ENCODE measurements at places on chromosomes 6 and 20. TPM values are rescaled to one million over a fixed set of nuclear protein-coding genes. Genes with fewer than 3 reads are reported as not detected.
A peak's percentile ranks its signal among the peaks of the same experiment; 100 is the strongest.

DNA sequence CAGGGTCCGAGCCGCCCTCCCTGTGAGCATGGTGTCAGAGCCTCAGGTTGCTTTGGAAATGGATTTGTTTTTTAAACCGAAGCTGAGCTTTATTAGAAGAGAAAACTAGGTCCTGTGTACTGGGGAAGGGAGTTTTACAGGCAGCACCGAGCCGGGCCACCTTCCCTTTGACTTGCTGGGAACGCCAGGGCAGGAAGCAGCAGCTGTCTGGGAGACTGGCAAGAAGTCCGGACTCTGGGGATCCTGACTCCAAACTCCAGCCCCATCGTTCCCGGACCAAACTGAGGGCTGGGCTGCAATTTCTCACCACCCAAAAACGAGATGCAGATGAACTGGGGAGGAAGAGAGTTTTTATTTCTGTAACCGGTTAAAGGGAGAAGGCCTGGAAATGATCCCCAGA, 214.9 kb upstream of the KCNG1 start:
- no peaks in the 10 kb centered on the region for H3K27me3 ChIP-seq
- DNase-seq: no peak

DNA sequence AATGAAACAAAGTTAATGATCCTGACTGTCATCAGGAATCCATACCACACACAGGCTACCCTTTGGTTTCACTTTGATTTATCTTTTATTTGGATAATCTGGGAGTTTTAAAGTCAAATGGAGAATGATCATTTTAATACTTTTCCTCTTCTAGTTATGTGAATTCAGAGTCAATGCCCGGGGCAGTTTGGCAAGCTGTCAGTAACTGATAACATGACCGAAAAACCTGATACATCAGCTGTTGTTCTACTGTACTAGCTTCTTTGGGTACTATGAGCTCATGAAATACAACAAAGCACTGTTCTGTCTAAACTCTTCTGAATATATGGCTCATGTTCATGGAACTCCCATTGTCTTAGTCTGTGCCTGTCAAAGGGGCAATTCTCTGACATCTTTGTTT, 30.2 kb downstream of the KLHL31 start:
- no peak for DNase-seq
- H3K4me1 ChIP-seq: no peaks in the 10 kb centered on the region
- H3K4me3 ChIP-seq: no peak overlapping the region
- no peaks in the 10 kb centered on the region for H3K27me3 ChIP-seq
- no peaks in the 10 kb centered on the region for H3K36me3 ChIP-seq
- no peak overlapping the region for H3K27ac ChIP-seq

- DNase-seq: no peak
- no peaks in the 10 kb centered on the region for H3K27me3 ChIP-seq
- no peaks in the 10 kb centered on the region for H3K36me3 ChIP-seq
- no peaks in the 10 kb centered on the region for H3K4me1 ChIP-seq
Observed at GRCh38 chr6:20810727-20811108, 276.5 kb downstream of the CDKAL1 start.

DNA sequence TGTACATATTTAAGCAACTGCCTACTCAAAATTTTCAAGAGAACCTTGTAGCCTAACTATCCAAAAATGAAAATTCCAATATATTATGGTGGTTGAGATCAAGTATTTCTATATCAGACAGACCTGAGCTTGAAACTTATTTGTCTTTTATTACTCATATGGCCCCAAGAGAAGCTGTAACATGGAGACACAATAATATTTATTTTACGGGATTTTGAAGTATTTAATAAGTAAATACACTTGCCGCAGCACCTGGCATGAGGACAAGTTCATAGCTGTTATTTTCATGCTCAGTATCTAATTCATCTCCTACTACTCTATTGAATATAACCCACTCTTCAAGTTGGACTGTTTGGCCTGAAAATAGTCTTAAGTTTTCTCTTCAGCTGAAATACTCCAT, 28.0 kb downstream of the PTPRK start:
- no peaks in the 10 kb centered on the region for H3K36me3 ChIP-seq
- H3K4me3 ChIP-seq: no peak overlapping the region
- H3K4me1 ChIP-seq: no peaks in the 10 kb centered on the region
- no peaks in the 10 kb centered on the region for H3K27me3 ChIP-seq
- H3K27ac ChIP-seq: peak overlapping the region; percentile 76

DNA sequence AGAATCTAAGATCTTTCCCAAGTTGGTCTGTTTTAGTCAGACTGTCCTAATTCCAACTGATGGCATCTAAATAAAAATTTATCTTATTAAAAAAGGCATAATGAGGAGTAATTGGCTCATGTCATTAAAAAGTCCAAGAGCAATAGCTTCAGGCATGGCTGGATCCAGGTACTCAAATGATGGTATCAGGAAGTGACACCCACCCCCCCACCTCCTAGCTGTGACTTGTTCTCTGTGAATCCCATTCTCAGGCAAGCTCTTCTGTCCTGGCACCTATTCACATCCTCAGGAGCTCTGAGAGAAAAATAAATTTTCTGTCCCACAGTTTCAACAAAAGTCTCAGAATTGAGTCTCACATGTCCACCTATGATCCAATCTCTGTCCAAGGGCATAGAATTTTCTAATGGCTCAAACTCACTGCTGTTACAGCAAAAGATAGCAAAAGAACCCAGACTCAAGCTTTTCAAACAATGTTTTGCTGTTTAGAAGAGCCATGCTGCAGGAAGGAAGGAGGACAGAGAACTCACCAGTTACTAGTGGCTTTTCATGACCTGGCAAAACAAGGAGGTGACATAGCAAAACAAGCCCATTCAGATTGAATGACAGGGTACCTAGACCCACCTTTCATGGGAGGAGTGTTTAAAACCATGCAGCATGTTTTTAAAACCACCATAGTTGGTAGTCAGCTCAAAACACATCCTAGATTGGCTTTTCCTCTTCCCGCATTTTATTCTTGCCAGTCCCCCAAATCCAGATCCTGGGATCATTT, 496.1 kb downstream of the PREX1 start:
- H3K4me1 ChIP-seq: no peaks in the 10 kb centered on the region
- no peak overlapping the region for H3K4me3 ChIP-seq
- H3K27me3 ChIP-seq: no peaks in the 10 kb centered on the region
- H3K27ac ChIP-seq: no peak overlapping the region

- no peaks in the 10 kb centered on the region for H3K4me1 ChIP-seq
- H3K27ac ChIP-seq: no peak overlapping the region
- no peak for DNase-seq
- H3K36me3 ChIP-seq: no peaks in the 10 kb centered on the region
- H3K4me3 ChIP-seq: no peak overlapping the region
Observed at GRCh38 chr6:120826253-120826652, 508.0 kb downstream of the TBC1D32 start.

- H3K27ac ChIP-seq: no peak overlapping the region
- no peak for DNase-seq
- no peaks in the 10 kb centered on the region for H3K36me3 ChIP-seq
Observed at GRCh38 chr6:56963043-56963442, 8.1 kb downstream of the BEND6 start.

GRCh38 chr6:126600258-126600916, 260.5 kb downstream of the CENPW start:
- H3K4me1 ChIP-seq: no peaks in the 10 kb centered on the region
- H3K4me3 ChIP-seq: no peak overlapping the region
- no peak for DNase-seq
- H3K27ac ChIP-seq: no peak overlapping the region
- H3K36me3 ChIP-seq: no peaks in the 10 kb centered on the region
- no peaks in the 10 kb centered on the region for H3K27me3 ChIP-seq

Gene RSPH3
- 1.2 TPM for total RNA-seq

Gene TMEM244
- not detected for total RNA-seq

- no peaks in the 10 kb centered on the region for H3K36me3 ChIP-seq
- H3K27me3 ChIP-seq: no peaks in the 10 kb centered on the region
- H3K4me3 ChIP-seq: no peak overlapping the region
- no peak for DNase-seq
Observed at GRCh38 chr6:76892542-76892941, 570.7 kb downstream of the HTR1B start.

GRCh38 chr20:24589381-24589780, 120.0 kb downstream of the SYNDIG1 start:
- H3K4me1 ChIP-seq: no peaks in the 10 kb centered on the region
- H3K27me3 ChIP-seq: no peaks in the 10 kb centered on the region
- no peak overlapping the region for H3K4me3 ChIP-seq
- no peak for DNase-seq
- no peaks in the 10 kb centered on the region for H3K36me3 ChIP-seq
- no peak overlapping the region for H3K27ac ChIP-seq

Gene PRSS16
- not detected for total RNA-seq

- DNase-seq: peak; percentile 41
- H3K4me3 ChIP-seq: peak overlapping the region; percentile 98
- peak overlapping the region; percentile 100 for H3K27ac ChIP-seq
- H3K27me3 ChIP-seq: no peaks in the 10 kb centered on the region
- no peaks in the 10 kb centered on the region for H3K4me1 ChIP-seq
Observed at GRCh38 chr6:163415620-163416556, 1.4 kb downstream of the QKI start.

Gene C20orf204
- total RNA-seq: 2.9 TPM

- no peak for DNase-seq
- no peak overlapping the region for H3K27ac ChIP-seq
- no peaks in the 10 kb centered on the region for H3K27me3 ChIP-seq
- H3K4me3 ChIP-seq: no peak overlapping the region
- H3K4me1 ChIP-seq: no peaks in the 10 kb centered on the region
- H3K36me3 ChIP-seq: no peaks in the 10 kb centered on the region
Observed at GRCh38 chr6:100370265-100370664, 94.5 kb downstream of the SIM1 start.

- DNase-seq: no peak
- H3K4me3 ChIP-seq: peak overlapping the region; percentile 52
- no peaks in the 10 kb centered on the region for H3K4me1 ChIP-seq
- no peaks in the 10 kb centered on the region for H3K36me3 ChIP-seq
- H3K27me3 ChIP-seq: peaks cover 4% of the 10 kb centered on the region
Observed at GRCh38 chr6:153130515-153131036, 506 bp downstream of the RGS17 start.

DNA sequence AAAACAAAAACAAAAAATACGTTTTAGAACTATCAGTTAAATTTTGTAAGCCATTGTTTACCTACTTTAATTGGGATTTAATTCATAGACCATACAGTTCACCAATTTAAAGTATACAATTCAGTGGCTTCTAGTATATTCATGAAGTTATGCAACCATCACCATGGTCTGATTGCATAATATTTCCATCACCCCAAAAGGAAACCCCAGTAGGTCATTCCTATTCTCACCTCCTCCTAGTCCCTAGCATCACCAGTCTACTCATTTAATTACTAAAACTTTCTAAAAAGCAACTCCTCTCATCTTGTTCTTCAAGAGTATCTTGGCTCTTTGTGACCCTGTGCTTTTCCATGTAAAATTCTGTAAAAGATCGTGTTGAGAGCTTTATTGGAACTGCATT, 60.2 kb downstream of the ASXL1 start:
- no peak overlapping the region for H3K27ac ChIP-seq
- no peaks in the 10 kb centered on the region for H3K36me3 ChIP-seq
- H3K27me3 ChIP-seq: no peaks in the 10 kb centered on the region
- H3K4me1 ChIP-seq: no peaks in the 10 kb centered on the region

Gene DBNDD2
- total RNA-seq: 7.5 TPM

Gene ASIP
- total RNA-seq: not detected

- H3K4me3 ChIP-seq: no peak overlapping the region
- no peak overlapping the region for H3K27ac ChIP-seq
- no peaks in the 10 kb centered on the region for H3K27me3 ChIP-seq
- H3K36me3 ChIP-seq: no peaks in the 10 kb centered on the region
Observed at GRCh38 chr6:105859457-105859856, 226.7 kb upstream of the PRDM1 start.

Gene NTSR1
- total RNA-seq: not detected

Gene CLPSL2
- total RNA-seq: not detected

GRCh38 chr20:13455713-13456112, 183.0 kb downstream of the TASP1 start:
- peak; percentile 20 for DNase-seq
- H3K27me3 ChIP-seq: no peaks in the 10 kb centered on the region
- no peak overlapping the region for H3K4me3 ChIP-seq
- H3K36me3 ChIP-seq: no peaks in the 10 kb centered on the region
- H3K27ac ChIP-seq: no peak overlapping the region
- no peaks in the 10 kb centered on the region for H3K4me1 ChIP-seq

- no peaks in the 10 kb centered on the region for H3K4me1 ChIP-seq
- H3K4me3 ChIP-seq: no peak overlapping the region
- no peaks in the 10 kb centered on the region for H3K27me3 ChIP-seq
- H3K27ac ChIP-seq: no peak overlapping the region
- DNase-seq: no peak
Observed at GRCh38 chr6:43287717-43288679, 10.1 kb upstream of the SLC22A7 start.

- H3K27ac ChIP-seq: peak overlapping the region; percentile 28
- DNase-seq: no peak
- no peaks in the 10 kb centered on the region for H3K4me1 ChIP-seq
Observed at GRCh38 chr20:51389543-51390264, 152.8 kb downstream of the NFATC2 start.

Gene DPPA5
- total RNA-seq: not detected

- H3K36me3 ChIP-seq: no peaks in the 10 kb centered on the region
- H3K4me1 ChIP-seq: no peaks in the 10 kb centered on the region
- DNase-seq: no peak
- H3K27me3 ChIP-seq: no peaks in the 10 kb centered on the region
- H3K4me3 ChIP-seq: no peak overlapping the region
Observed at GRCh38 chr6:138582573-138582972, 83.3 kb upstream of the NHSL1 start.

Gene TRAM2
- 33.2 TPM for total RNA-seq

Gene SLC22A3
- total RNA-seq: 16.1 TPM

Gene FAM217A
- total RNA-seq: not detected

Gene NT5DC1
- total RNA-seq: 4.7 TPM

DNA sequence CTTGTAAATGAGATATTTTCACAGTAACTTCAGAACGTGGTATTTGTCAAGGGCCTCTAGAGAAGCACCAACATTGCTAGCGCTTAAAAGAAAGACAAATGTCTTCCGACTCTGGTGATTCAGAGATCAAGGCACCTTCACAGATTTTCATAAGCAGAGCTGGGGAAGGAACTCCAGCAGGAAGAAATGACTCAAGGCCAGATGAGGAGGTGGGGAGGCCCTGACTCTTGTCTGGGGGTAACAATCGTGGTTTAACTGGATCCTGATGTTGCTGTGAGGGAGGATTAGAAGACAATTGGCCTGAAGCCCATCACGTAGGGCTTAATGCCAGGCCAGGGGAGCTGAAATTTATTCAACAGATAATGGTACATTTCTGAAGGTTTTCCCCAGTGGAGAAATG, 122.9 kb upstream of the QKI start:
- DNase-seq: no peak
- no peaks in the 10 kb centered on the region for H3K4me1 ChIP-seq
- no peak overlapping the region for H3K27ac ChIP-seq
- no peaks in the 10 kb centered on the region for H3K27me3 ChIP-seq
- no peak overlapping the region for H3K4me3 ChIP-seq

Gene MAP1LC3A
- 13.2 TPM for total RNA-seq

Data from uterus (tissue), 4 donors.